ENCODE measurements at places on chromosomes 5 and 9.
A peak's percentile ranks its signal among the peaks of the same experiment; 100 is the strongest.

GRCh38 chr5:176596689-176597416 is 13.1 kb downstream of the GPRIN1 start:
- peak; percentile 68 for DNase-seq

DNA sequence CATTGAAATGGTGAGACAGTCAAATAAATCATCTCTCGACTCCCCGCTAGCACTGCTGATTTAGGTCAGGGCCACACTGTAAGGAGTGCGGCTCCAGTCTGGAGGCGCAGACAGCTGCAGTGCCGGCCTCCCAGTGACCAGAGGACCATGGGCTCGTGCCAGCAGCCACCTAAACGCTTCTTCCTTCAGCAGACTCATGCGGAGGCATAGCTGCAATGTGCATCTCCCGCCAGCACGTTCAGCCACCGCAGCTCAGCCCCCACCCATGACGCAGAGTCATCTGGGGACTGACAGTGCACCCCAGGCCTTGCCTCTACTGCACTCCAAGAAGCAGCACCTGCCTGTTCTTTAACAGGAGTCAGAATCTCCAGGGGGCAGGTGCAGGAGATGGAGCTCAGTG is 13.6 kb upstream of the MAPK9 start:
- no peak for DNase-seq

- no peak for DNase-seq
These were observed 44.8 kb upstream of the EGFL7 start for GRCh38 chr9:136617746-136618579.

GRCh38 chr9:20693068-20693467 is 9.0 kb downstream of the FOCAD start:
- no peak for DNase-seq

DNA sequence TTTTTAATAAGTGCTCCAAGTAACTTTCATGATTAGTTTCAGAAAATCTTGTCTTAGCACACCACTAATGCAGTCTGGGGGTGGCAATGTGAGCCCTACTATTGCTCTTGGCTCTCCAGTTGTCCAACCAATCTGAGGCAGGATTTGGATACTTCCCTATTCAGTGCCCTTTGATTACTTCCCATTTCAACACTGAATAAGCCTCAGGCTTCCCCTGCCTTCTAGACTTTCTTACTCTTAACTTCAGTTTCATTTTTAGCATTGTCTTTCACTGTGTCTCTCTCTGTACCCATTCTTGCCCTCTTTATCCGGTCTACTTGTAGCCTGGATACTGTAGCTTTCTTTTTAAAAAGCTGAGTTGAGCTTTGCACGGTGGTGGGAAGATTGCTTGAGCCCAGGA is 186.1 kb downstream of the C9orf152 start:
- DNase-seq, result no peak

DNA sequence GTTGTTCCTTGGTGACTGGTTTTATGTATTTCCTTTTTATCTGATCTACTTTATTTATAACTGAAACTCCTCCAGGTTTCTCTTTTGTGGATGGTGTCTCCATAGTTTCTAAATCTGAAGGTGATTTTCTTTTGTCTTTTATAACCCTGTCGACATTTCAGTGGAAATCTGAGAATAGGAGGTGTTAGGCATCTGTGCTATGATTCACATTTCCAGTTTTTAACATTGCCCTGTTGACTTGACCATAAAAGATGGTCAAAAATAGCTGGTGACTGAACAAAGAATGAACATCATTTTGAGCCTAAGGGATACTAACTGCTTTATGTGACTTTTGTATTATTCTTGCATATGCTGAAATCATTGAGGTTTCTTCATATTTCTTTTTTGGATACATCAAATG is 190.5 kb downstream of the PCSK1 start:
- DNase-seq, result no peak

DNA sequence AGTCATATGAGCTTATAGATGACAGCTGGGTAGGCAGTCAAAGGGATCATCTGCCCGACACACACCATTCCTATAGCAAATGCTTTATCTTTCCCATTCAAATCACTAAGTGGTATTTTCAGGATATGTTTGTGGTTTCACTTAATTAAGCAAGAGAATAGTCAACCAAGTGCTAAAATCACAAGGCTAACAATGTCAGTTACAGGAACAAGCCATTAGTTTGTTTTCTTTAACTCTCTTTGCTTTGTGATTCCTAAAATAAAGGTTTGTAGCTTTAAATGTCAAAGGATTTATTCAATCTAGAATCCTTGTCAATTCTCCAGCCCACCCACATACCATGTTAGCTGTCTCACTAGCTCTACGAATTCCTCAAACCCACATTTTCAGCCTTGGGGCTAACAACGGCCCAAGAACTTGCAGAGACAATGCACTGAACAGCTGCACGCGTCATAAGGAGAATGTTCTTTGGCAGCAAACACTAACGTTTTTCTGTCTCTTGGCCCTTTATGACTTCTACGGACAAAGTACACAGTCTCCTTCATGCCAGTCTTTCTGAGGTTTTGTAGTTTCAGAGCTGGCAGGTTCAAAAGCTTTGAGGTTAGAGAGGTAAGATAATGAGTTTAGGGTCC is 56.6 kb downstream of the ELAVL2 start:
- DNase-seq, result no peak

DNA sequence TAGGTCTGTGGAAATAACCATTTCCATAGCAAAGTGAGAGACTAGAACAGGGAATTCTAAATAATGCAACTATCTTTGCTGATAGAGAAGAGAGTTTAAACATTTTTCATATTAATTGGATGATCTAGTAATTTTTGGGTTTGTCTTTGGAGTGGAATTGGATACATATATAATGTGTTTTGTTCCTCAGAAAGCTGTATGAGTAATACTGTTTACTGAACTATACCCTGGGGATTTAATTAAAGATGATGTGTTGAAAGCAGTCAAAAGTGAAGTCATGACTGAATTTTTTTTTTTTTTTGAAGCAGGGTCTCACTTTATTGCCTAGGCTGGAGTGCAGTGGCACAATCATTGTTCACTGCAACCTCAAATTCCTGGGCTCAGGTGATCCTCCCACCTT is 17.9 kb downstream of the FER start:
- no peak for DNase-seq

DNA sequence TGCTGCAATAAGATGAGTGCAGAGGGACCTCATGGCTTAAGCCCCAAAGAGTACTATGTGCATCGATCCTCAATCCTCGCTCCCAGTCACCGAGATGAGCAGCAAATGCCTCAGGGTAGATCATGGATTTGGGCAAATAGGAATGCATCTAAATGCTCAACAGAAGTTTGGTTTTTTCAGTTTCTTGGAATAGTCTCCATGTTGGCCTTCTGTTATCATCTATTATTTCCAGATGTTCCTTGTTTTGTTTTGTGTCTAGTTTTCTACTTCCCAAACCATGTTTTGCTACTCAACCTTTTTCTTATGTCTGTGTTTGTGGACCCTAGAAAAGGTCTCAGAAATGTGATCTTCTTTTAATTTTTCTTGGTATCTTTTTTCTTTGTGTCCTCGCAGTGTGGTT is 43.5 kb upstream of the RASGRF2 start:
- DNase-seq, result no peak

- DNase-seq, result no peak
These were observed 39.3 kb upstream of the CDC42SE2 start for GRCh38 chr5:131224387-131225201.

DNA sequence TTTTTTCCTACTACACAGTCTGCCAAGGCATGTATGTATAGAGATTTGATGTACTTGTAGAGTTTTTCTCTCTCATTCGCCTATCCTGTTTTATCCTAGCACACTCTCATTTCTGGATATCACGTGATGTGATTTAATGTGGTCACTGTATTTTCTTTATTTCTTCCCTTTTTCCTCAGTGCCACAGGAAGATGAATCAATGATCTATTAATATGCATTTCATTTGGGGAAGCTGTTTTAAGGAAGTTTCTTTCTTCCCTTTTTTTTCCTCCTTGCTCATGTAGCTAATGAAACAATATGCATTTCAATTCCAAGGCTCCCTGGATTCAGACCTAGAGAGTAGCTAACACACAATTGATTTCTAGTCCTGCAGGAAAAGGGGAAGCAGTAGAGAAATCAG is 506.3 kb upstream of the WWC1 start:
- DNase-seq, result no peak

DNA sequence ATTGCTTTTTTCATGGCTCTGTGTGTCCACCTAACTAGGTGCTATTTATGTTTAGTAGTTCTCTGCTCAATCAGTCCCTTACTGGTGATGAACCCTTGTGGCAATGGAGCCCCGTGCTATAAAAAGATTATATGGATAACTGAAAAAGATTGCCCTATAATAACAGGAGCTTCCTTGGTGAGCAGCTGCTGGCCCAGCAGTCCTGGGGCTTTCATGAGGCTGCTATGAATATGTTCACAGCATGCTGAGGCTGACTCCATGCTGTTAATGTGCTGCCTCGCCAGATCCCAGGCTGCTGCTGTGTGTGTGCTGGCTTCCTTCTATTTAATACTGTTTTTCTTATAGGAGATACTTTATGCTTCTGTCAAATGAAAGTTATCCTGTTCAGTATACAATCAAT is 357.5 kb downstream of the TAF11L14 start:
- no peak for DNase-seq

GRCh38 chr5:102218159-102218558 is 77.9 kb downstream of the SLCO4C1 start:
- DNase-seq, result no peak

GRCh38 chr9:81460693-81461092 is 228.7 kb downstream of the TLE1 start:
- no peak for DNase-seq

- DNase-seq, result no peak
These were observed 508.3 kb downstream of the EBF1 start for GRCh38 chr5:158591301-158591863.

DNA sequence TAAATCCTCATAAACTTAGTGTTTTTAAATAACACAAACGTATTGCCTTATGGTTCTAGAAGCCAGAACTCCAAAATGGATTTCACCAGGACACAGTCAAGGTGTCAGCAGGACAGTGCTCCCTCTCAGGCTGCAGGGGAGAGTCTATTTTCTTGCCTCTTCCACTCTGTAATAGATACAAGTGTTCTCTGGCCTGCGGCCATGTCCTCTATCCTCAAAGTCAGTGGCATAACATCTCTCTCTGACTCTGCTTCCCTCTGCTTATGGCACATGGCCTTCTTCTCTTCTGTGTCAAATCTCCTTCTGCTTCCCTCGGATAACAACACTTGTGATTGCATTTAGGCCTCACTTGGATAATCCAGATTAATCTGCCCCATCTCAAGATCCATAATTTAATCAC is 129.4 kb upstream of the OR13F1 start:
- no peak for DNase-seq

GRCh38 chr9:120909904-120910303 is 16.7 kb downstream of the TRAF1 start:
- peak; percentile 58 for DNase-seq

DNA sequence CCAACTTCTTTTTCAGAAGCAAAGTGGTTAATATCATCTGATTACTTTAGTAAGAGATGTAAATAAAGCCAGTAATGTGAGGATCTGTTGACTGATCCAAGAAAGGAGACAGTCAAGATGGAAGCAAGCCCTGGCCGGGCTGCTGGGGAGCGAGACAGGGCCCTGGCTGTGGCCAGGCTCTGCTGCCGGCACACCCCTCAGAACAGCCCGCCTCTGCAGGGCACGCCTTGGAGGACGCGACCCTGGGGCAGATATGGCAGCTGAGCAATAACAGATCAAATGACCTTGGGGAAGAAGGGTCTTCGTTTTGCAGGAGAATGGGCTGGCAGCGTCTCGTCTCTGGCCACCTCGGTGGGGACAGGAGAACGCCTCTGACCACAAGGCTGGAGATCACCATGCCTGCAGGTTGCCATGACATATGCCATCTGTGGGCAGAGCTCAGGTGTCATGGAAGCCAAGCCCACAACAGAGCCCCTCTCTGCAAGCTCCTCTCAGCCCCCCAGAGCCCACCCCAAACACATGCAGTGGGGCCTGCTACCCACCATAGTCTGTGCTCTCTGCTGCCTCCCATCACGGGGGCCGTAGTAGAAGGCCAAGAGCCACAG is 206.5 kb downstream of the FANCC start:
- no peak for DNase-seq

GRCh38 chr9:114588651-114589526 is 1.3 kb downstream of the ATP6V1G1 start:
- DNase-seq, result no peak

GRCh38 chr9:5789489-5789888 is 43.4 kb downstream of the ERMP1 start:
- DNase-seq, result no peak

- no peak for DNase-seq
These were observed 5.5 kb upstream of the GALNT12 start for GRCh38 chr9:98801969-98802371.

- DNase-seq, result no peak
These were observed 104.1 kb downstream of the ROR2 start for GRCh38 chr9:91845879-91846278.

GRCh38 chr9:16213781-16214515 is 656.5 kb downstream of the BNC2 start:
- no peak for DNase-seq

GRCh38 chr9:3049636-3050035 is 205.7 kb upstream of the PUM3 start:
- DNase-seq, result no peak

DNA sequence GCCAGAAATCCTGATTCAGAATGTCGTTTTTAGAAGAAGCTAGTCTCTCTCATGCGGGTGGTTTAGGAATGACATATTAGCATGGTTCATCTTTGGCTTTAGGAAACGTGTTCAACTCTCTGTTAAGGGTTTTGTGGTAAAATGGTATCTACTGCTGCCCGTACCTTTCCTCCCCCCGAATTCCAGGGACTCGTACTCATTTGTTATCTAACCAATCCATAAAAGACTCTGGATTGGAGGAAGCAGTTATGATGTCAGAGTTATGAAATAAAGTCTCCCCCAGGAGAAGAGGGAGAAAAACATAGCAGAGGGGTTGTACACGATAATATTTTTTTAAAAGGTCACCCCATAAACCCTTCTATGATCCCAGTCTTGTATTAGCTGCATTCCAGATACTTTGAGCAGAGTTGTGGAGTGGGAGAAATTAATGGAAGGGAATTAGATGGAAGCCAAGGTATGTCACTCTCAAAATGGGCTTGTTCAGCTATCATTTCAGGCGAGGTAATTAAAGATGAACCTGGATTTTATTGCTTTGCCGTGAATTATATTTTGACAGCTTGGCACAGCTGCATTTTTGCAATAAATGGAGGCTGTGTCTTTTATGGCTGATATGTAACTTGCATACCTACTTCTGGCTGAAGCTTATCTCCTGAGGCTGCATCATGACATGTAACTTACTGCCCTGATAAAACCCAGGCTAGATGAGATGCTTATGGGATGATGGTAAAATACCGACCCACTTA is 31.3 kb downstream of the RAI14 start:
- no peak for DNase-seq

DNA sequence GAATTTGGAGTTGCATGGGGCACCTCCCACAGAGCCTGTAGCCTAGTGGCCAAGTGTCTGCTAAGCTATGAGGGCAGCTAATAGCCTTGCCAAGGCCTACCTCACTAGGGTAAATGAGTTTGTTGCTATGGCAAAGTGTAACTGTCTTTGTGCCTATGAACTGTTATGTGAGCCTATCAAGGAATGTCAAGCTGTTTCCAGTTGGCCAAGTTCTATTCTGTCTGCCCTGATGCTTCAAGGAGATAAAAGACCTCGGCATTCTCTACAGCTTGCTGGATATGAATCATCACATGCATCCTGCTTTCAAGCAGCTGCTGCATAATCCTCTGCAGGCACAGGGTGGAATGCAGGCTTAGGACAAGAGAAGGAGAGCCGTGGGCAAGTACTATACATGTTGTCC is 69.8 kb upstream of the CCDC112 start:
- DNase-seq, result no peak

- no peak for DNase-seq
These were observed 159.2 kb downstream of the NSG2 start for GRCh38 chr5:174204535-174205313.
